T47D (cell line): ENCODE measurements at places on chromosomes 6 and 20.

- DNase-seq, result no peak
Measured at GRCh38 chr20:48042628-48043027, 257.3 kb upstream of the SULF2 start.

- DNase-seq, result no peak
Measured at GRCh38 chr20:62925076-62925419, 1.3 kb downstream of the DIDO1 start.

DNA sequence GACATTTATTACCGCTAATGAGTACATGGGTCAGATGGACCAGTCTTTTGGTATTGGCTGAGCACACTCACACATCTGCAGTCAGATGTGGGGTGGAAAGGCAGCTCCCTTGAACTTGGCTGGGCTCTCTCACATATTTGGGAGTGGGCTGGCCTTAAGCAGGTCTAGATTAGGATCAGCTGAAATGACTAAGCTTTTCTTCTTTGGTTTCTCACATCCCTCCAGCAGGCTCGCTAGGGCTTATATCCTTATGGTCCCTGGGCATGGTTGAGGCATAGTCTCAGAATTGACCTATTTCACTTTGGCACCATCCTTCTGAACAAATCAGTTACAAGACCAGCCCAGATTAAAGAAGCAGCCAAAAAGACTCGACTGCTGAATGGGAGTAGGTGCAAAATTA, 14.4 kb upstream of the PLCB1 start:
- no peak for DNase-seq

DNA sequence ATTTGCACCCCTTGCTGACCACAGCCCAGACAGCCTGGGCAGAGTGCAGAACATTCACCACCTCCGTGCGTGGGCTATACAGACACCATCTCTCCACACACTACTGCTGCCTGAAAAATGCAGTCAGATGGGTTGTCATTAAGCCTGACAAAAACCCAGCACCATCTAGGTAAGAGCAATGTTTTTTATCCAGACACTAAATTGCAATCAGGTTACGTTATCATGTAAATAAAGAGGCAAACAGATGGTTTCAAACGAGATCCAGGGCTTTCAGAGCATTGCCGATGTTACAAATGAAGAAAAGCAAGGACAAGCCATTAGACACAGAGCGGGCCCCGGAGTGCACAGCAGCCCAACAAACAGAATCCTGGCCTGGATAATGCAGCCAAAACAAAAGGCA, 269.6 kb downstream of the PKHD1 start:
- DNase-seq, result no peak

GRCh38 chr6:154306696-154307095, 49.9 kb downstream of the IPCEF1 start:
- DNase-seq, result no peak

DNA sequence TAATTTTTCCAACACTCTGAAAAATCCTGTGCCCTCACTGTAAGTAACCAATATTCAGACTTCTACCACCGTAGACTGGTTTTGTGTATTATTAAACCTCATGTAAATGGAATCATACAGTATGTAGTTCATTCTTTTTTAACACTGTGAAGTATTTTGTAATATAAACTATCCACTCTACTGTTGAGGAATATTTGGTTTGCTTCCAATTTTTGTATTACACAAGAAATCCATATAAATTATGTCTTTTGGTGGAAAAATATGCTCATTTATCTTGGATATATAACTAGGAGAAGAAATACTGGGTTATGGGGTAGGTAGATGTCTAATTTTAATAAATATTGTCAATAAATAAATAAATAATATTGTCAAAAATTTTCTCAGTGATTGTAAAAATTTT, 116.8 kb downstream of the CHD6 start:
- DNase-seq, result no peak

DNA sequence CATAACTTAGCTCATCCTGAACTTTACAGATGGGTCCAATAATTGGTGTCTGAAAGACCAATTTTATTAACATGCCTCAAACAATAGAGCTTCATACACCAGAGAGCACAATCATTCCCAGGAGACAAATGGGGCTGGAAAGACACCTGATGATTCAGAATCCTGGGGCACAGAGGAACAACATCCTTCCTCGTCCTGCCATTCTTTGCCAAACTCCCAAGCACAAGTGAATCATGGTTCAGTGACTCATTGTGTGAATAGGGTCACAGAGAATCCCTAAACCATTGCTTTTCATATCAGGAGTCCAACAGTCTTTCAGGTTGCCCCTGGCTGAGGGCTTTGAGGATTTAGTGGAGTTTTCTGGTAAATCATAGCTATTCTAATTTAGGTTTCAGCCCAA, 266.4 kb upstream of the BMP2 start:
- no peak for DNase-seq
